ENCODE measurements at places on chromosomes 4 and X. TPM values are rescaled to one million over a fixed set of nuclear protein-coding genes. Genes with fewer than 3 reads are reported as not detected.
A peak's percentile ranks its signal among the peaks of the same experiment; 100 is the strongest.

- DNase-seq = no peak
These were observed 393.4 kb downstream of the RAPGEF2 start for GRCh38 chr4:159496248-159496647.

DNA sequence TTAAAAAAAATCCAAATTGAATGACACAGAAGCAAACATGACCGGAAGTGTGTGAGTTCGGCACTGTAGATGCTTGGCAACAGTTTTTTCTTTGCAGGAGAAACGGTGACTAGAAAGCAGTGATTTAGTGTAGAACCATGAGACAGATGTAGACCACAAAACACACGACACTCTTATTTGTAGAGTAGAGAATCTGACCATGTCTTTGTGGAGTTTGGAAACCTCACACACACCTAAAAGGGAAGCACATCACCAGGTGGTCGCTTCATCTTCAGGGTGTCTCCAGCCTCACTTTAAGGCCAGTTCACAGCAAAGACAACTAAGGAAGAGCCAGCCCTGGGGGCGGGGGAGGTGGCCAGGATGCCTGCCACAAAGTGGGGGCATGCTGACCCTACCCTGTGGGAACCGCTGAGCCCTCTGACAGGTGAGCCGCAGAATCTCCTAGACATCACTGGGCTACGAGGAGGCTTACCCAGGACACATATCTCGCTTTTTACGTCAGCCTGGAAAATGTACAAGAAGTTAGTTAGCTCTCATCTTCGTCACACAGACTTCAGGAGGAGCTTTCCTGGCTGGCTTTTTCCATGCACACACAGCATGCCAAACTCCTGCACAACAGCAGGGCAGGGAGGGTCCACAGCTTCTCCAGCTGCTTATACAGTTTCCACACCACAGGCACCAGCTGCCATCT is 64.4 kb upstream of the PDLIM3 start:
- DNase-seq = no peak

GRCh38 chrX:9578083-9578779 is 113.4 kb downstream of the TBL1X start:
- DNase-seq = no peak

- DNase-seq = no peak
These were observed 323.8 kb downstream of the DCTD start for GRCh38 chr4:182593402-182593801.

DNA sequence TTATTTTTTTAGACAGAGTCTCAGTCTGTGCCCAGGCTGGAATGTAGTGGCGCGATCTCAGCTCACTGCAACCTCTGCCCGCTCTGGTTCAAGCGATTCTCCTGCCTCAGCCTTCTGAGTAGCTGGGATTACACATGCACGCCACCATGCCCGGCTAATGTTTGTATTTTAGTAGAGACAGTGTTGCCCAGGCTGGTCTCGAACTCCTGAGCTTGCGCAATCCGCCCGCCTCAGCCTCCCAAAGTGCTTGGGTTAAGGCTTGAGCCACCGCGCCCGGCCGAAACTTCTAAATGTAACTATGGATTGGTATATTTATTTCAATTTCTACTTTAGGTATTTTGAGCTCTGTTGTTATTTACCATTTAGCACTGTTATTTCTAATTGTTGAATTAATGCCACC is 79.4 kb downstream of the FAM193A start:
- DNase-seq = no peak

GRCh38 chr4:20086799-20087521 is 164.7 kb upstream of the SLIT2 start:
- no peak for DNase-seq

GRCh38 chr4:65546882-65547416 is 123.3 kb downstream of the EPHA5 start:
- no peak for DNase-seq

- no peak for DNase-seq
These were observed 1618.1 kb downstream of the C4orf33 start for GRCh38 chr4:130714006-130714405.

- no peak for DNase-seq
These were observed 2.0 kb downstream of the ADGRL3 start for GRCh38 chr4:61201961-61202637.

DNA sequence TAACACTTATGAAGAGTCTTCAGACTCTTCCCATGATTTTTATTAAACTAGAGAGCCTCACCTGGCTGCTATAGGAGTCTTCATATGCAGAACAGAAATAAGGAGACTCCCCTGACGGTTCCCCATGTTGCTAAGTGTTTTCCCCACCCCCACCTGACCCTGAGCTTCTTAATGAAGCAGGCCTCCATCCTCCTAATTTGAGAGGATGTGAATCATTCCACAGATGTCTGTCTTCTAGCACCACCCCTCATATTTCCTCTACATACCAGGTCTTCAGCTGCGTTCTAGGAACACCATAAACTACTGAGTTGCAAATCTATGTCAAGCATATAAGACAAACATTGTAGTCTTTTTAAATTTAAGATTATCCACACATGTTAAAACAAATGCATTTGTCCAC is 36.9 kb downstream of the RP2 start:
- no peak for DNase-seq

DNA sequence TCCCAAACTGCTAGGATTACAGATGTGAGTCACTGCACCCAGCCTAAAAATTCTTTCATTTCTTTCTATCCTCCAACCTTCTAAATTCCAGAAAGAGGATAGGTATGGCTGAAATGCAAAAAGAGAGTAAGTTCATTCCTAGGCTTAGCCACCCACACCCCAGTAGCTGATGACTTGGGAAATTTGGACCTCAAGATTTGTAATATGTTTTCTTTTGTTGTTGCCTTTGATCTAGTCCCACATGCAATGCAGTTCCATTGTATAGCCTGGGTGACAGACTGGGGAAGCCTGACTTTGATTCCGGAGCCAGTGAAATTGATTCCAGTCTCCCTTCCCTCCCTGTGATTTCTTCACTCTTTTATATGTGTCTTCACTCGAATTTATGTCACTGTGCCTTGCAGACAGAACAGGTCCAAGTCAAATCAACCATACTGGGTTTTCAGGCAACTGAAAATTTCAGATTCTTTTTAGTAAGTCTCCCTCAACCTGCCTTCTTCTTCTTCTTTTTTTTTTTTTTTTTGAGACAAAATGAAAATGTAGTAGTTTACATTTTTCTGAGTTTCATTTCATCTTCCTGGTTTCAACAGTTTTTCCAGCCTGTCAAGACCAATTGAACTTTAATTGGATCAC is 176.2 kb upstream of the RBPJ start:
- DNase-seq = no peak

DNA sequence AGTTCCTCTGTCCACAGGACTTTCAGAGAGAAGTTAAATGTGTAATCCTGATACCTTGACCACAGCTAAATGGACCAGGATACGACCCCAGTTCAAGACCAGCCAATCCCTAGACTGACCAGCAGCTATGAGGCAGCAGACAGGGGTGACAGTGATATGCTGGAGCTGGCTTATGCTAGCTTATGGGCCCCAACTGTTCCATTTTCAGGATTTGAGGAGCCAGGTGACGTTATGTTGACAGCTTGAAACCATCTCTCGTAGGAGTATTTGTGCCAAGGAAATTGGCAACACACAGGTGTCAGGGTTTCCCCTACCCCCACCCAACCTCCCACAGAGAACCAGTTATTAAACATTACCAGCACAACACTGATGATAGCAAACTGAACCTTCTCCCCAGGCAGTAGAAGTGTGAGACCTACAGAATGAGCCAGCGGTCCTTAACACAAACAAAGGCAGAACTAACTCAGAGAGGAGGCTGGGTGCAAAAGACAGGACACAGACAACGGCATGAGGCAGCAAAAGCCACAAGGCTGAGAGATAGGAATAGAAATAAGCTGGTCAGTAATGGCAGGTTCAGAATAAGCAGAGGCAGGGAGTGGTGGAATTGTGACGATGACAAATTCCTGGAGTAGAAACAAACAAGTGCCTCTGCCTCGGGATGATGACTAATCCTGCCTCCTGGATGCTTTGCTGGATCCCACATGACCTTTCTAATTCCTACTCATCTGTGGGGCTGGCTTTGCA is 85.6 kb upstream of the CPEB2 start:
- no peak for DNase-seq

DNA sequence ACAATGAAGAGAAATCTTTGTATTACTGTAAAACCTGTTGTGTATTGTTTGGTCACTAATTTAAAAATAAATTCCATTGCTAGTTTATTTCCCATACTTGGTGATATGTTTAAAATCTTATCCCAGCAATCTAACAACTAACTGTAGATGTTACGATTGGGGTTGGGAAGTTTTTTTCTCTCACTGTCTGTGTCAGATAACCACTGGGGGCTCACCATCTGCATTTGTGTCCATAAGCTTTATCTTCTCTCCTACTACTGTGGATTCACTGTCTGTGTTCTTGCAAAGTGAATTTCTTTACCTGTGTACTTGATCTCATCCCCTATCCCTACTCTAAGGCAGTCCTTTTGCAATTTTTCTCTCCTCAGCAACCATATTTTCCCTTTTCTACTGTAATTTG is 81.3 kb downstream of the STIM2 start:
- no peak for DNase-seq

DNA sequence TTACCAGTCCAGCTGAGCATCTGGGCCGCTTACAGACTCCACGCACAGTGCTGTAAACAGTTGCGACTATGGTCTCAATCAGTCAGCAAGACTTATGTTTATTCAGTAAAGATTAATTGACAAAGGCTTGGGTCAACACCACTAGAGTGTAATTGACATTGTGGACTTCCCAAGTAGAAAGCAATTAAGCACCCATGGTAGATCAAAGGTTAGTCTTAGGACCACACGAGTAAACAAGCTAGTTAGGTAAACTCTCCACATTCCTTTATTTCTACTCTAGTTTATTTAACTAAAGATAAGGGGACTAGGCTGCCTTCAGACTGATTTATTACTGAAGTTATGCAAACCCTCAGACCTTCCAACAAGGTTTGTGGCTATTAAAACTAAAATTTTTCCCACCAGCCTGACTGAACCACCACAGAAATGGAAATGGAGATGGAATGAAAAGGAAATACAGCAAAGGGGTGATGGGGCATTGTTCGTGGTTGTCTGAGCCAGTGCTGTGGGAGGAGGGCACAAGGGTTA is 44.2 kb downstream of the MTHFD2L start:
- DNase-seq = no peak

DNA sequence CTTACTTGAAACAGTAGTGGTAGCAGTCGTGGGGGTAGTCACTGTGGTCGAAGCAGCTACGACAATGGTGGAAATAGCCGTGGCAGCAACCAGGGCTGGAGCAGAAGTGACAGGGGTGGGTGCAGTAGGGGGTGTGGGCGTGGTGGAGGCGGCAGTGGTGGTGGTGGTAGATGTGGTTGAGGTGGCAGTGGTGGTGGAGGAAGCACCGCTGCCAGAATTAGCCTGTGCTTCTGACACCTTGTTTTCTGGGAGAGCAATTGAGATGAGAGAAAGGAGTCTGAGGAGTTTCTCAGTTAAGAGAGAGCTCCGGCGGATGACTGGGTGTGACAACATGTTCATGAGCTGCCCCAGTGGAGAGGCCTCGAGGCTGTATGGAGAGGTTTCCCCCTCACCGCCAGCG is 113.5 kb upstream of the HSD17B10 start:
- no peak for DNase-seq

DNA sequence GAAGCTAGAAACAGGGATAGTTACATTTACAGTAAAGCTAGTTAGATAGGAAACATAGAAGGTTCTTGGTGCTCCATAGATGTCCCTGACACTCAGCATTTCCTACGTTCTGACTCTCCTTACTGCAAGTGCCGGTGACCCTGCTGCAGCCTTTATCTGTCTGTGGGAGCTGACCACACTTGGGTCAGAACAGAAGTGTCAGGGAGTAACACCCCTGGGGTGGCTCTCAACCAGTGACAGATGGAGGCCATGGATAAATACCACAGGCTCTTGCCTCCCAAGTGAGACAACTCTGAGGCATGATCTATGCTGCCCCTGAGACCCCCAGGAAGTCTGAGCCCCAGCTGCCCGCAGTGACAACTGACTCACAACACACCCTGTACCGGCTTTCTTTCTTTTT is 69.8 kb downstream of the ANXA3 start:
- DNase-seq = no peak

GRCh38 chr4:98733601-98734000 is 75.2 kb upstream of the TSPAN5 start:
- no peak for DNase-seq

- DNase-seq = no peak
These were observed 1.4 kb upstream of the HAUS7 start for GRCh38 chrX:153471663-153472280.

- DNase-seq = no peak
These were observed 4.5 kb upstream of the RHOH start for GRCh38 chr4:40192114-40193015.

DNA sequence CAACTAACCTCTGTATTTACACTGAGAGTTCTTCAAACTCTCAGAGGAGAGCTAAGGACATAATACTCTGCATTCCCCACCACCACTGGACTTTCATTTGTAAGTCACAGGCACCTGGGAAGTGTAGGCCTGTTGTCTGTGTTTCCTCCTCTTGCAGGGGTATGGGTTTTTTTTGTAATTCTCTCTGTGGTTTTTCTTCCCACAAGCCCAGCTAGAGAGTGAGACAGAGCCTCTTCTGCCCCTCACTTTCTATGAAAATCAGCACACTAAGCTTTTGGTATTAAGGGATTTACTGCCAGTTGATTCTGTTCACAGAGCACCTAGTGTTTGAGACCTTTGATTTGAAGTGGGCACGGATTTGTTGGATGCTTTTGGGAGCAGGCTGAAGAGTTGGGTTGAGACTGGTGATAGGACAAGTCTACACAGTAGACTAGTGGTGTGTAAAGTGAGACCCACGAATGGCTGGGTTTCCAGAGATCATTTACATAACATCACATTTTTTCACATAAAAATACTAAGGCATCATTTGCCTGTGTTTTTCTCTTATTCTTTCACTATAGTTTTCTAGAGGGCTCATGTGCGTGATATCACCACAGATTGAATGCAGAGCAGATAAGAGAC is 28.9 kb upstream of the WDR17 start:
- no peak for DNase-seq

- peak; percentile 90 for DNase-seq
These were observed 10.1 kb downstream of the WDR1 start for GRCh38 chr4:10106421-10107039.

DNA sequence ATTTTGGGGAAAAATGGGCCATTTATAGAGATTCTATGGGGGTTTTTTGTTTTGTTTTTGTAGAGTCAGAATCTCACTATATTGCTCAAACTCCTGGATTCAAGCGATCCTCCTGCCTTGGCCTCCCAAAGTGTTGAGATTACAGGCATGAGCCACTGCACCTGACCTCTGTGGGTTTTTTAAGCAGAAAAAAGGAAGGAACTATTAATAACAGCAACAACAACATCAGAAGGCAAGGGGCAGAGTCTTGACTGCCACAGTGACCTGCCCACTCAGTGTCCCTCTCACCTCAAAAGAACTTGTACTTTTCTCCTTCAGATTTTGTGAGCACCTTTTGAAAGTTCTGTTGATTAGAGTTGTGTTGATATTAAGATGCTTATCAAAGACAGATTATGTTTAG is 48.1 kb downstream of the FNIP2 start:
- no peak for DNase-seq

FAM47B gene
- not detected for total RNA-seq

DCAF16 gene
- 33.9 TPM for total RNA-seq

TEX13D gene
- not detected for total RNA-seq

PCYT1B gene
- 0.24 TPM for total RNA-seq

GPM6B gene
- not detected for total RNA-seq

AFM gene
- total RNA-seq = not detected

ARHGAP6 gene
- not detected for total RNA-seq

FDCSP gene
- total RNA-seq = not detected

ASB9 gene
- total RNA-seq = 0.43 TPM

WNK3 gene
- total RNA-seq = 0.46 TPM

SFRP2 gene
- total RNA-seq = not detected

PHOX2B gene
- not detected for total RNA-seq

SLITRK2 gene
- not detected for total RNA-seq
